RCC 7860 (cell line): ENCODE measurements at places on chromosomes 12 and 14.

DNA sequence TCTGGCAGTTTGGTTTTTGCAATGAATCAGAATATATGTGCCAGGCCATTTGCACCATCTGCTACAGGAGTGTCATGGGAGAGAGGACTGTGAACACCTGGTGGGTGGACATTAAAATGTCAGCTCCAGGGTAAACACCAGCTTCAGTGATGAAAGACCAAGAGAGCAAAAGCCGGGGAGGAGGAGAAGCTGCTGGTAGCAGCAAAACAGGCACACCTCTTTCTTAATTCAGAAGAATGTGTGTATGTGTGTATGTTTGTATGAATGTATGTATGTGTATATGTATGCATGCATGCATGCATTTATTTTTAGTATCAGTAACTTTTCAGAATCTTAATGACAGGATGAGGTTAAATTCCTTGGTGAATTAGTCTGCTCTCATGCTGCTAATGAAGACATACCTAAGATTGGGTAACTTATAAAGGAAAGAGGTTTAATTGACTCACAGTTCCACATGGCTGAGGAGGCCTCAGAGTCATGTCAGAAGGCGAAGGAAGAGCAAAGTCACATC lies 357.4 kb upstream of the PRICKLE1 start:
- DNase-seq, result peak; percentile 9

DNA sequence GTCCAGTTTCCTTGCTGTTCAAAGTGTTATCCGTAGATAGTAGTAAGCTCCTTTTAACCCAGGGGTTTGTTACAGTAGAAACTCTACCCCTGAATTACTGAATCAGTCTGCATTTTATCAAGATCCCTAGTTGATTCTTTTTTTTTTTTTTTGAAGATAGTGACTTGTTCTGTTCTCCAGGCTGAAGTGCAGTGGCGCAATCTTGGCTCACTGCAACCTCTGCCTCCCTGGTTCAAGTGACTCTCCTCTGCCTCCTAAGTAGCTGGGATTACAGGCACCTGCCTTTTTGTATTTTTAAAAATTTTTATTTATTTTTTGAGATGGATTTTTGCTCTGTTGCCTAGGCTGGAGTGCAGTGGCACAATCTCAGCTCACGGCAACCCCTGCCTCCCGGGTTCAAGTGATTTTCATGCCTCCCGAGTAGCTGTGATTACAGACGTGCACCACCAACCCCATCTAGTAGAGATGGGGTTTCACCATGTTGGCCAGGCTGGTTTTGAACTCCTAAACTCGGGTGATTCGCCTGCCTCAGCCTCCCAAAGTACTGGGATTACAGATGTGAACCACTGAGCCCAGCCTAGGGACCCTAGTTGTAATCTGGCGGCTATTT lies 10.5 kb downstream of the LARP4 start:
- DNase-seq, result no peak

GRCh38 chr12:70002097-70002911 lies 177.3 kb downstream of the MYRFL start:
- DNase-seq, result no peak

- no peak for DNase-seq
These were observed 50.3 kb upstream of the KITLG start for GRCh38 chr12:88630561-88630960.

- DNase-seq, result no peak
These were observed 31.5 kb downstream of the CAMKK2 start for GRCh38 chr12:121264951-121265515.

DNA sequence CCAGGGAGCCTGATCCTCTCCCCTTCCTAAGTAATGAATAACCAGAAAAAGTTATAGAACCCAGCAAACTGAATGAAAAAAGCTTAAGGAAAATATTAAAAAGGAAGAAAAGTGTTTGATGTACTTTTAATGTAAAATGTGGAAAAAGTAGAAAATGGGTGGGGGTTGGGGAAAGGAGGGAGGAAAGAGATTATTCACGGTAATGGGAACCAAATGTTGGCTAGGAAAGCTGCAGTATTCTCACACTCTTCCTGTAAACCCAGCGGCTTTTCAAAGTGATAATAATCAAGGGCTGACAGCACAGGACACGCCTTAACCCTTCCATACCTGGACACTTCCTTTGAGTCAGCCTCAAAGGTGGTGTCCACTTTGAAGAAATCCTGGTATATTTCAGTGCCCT lies 139.2 kb downstream of the TGFB3 start:
- DNase-seq, result no peak

DNA sequence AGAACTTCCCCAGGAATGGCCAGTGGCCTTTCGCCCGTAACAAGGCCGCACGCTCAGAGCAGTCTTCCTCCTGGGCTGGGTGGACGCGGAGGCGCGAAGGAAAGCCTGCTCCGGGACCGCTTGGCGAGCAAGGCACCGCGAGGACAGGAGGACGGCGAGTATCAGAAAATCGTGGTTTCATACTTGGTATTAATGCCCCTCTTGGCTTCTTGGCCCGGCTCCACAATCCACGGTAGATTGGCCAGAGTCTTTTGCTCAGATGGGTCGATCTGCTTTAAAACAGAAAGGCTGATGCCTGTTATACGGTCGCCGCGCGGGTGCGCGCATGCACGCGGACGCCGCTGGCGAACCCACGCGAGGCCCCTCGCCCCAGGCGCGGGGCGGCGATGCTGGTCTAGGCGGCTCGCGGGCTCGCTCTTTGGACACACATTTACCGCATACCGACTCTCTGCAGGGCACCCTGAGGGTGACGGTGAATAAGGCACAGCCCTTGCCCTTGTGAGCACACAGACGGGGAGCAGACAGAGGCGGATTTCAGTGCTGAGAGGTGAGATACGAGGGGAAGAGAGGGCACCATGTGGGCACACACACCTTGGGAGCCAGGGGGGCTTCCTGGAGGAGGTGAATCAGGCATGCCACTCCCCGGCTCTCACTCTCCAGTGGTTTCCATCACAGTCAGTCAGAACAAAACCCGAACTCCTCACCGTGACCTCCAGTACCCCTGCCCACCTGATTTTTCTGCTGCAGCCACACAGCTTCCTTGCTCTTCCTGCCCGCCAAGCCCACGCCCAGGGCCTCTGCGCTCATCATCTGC lies 100.7 kb downstream of the APAF1 start:
- no peak for DNase-seq

- no peak for DNase-seq
These were observed 38.6 kb downstream of the PTPRB start for GRCh38 chr12:70598467-70599193.

DNA sequence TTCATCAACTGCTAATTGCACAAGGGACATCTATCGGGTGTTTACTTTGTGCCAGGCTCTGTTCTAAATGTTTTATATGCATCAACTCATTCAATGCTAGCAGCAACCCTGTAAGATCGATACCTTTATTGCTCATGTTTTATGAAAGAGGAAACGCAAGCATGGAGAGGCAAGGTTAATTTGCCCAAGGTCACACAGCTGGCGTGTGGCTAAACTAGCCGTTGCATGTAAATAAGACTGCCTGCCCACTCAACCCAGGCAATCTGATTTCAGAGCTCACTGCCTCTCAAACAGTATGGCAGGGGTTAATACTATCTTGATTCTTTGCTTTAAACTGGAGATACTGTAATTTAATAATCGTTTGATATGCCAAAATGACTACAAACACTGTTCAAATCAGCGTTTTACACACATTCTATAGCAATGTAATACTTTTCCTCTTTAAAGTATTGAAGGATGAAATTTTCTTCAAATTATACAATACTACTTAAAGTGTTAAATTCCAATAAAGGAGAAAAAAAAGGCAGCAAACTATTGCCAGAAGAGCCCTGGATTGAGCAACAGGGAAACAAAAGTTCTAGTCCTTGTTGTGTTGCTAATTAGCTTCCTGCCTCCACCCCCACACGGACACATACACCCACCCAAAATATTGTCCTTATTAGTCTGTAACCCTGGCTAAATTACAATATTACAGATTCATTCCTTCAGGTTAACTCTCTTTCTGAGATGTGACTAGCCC lies 39.1 kb upstream of the DHRS7 start:
- DNase-seq, result no peak

GRCh38 chr14:70350078-70350477 lies 9.4 kb downstream of the COX16 start:
- no peak for DNase-seq

- no peak for DNase-seq
These were observed 157.1 kb upstream of the PZP start for GRCh38 chr12:9365296-9365695.

DNA sequence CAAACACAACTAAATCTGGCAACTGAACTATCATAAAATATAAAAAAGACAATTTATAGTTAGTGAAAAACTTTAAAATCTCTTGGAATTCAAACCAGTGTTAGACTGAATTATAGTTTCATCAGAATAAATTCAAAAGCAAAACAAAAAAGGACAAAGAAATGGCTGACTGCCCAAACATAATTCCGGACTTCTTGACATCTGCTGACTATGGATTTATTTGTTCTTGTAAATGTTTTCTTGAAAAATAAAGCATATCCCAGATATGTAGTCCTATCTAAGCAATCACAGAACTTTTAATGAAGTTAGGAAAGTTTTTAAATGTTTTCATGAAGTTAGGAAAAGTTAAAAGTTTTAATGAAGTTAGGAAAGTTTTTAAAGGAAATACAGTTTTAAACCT lies 45.8 kb upstream of the CNTN1 start:
- no peak for DNase-seq
